ENCODE measurements at places on chromosomes 4 and X.

GRCh38 chr4:173346074-173346473, 11.9 kb upstream of the HMGB2 start:
- no peak for DNase-seq

DNA sequence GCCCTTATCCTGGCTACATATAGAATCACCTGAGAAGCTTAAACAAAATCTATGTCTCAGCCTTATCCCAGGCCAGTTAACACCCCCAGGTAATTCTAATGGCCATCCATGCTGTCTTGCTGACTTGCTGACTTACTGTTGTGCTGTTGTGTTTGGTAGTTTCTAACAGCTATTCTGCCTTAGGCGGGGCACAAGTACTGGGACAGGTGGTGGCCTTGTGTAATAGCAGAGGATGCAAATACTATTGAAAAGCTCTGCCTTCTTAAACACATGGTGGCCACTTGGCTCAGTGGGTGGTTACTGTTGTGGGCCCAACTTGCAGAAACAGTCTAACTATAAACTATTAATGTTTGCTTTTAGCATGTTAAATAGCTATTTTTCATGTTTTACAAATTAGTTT, 56.2 kb downstream of the CDS1 start:
- DNase-seq = no peak

DNA sequence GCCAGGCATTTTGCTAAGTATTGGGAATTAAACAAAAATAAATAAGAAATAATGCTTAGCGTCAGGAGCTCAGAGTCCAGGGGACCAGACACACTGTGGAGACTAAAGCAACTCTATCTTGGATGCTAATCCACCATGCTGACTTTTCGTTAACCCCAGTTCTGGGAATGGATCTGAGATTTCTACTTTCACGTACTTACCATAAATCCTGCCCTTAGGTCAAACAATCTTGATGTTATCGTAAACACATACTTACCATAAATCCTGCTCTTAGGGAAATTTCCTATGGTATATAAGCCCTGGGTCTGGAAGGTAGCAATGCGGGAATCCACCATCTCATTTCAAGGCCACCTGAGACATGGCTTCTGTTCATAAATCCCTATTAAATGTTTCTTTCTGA, 204.5 kb upstream of the IGFBP7 start:
- DNase-seq = no peak

DNA sequence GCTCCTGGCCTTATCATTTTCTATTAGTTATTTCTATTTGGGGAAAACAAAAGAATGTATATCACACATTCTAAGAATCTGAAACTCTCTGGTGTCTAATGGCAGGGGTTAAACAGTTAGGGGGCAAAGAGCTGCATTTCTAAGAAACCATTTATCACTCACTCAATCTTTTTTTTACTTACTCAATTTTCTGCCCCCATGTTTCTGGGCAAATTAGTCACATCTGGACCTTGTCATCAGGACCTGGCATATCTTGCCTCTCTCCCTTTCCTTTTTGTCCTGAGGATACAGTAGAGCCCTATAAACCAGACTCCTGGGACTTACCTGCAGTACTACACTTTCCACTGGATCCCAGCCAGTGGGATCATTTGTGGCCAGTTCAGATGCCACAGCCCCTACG, 89.1 kb downstream of the ANXA3 start:
- no peak for DNase-seq

GRCh38 chr4:185079271-185079905, 61.1 kb downstream of the HELT start:
- DNase-seq = no peak

DNA sequence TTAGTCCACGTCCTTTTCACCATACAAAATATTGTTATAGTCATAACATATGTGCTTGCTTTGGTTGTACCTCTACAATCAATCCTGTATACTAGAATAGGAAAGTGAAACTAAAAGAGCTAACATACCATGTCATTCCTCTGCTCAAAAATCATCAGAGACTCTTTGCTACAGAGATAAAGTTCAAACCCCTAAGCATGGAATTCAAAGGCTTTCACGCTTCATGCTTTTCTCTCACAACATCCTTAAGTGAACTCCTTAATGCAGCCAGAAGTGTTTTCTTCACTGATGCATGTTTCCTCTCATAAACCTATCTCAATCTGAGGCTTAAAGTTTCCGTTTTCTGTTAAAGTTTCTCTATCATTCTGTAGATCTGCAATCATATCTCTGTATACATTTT, 744.6 kb upstream of the IGFBP7 start:
- no peak for DNase-seq

DNA sequence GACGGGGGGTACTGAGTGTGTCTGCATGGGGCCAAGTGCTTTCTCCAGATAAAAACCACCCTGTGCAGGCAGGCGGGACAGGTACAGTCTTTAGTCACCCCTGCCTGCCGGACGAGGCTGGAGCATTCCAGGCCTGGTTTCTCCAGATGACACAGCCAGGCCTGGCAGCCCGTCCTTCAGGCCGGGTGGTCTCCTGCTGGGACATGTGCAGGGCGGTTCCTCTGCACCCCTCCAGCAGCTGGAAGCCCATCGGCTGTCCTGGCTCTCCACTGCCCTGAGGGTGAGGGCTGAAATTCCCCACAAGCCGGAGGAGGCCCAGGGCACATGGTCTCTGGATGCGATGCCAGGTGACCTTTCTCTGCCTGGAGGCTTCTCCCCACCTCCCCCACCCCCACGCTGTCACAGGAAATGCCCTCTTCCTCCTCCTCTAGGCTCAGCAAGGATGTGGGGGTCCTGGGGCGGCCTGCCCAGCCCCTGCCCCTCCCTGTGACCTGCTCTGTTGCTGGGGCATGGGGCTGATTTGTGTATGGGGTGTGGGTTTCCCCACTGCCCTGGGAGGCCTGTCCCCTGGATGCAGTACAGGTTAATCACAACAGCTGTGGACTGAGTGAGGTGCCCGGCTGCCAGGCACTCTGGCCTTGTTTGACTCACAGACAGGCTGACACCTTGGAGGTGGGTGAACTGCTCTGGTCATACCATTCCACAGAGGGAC, 110.7 kb upstream of the LRPAP1 start:
- no peak for DNase-seq

DNA sequence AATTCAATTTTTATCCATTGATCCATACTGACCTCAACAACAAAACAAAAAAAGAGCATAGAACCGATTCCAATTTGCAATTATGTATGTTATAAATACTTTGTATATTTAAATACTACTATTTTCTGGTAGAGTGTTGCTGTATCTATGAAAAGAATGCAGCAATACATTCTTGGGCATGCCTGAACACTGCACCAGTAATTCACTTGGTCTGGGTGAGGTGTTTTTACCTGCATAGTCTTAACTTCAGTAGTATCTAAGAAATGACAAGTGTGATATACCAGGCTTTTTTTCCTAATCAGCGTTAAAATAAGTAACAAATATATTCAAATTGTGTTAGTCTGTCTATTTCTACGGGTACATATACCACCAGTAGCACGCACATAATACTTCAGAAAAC, 120.2 kb downstream of the KLHL13 start:
- no peak for DNase-seq
